ENCODE measurements at places on chromosomes 1 and 21.

DNA sequence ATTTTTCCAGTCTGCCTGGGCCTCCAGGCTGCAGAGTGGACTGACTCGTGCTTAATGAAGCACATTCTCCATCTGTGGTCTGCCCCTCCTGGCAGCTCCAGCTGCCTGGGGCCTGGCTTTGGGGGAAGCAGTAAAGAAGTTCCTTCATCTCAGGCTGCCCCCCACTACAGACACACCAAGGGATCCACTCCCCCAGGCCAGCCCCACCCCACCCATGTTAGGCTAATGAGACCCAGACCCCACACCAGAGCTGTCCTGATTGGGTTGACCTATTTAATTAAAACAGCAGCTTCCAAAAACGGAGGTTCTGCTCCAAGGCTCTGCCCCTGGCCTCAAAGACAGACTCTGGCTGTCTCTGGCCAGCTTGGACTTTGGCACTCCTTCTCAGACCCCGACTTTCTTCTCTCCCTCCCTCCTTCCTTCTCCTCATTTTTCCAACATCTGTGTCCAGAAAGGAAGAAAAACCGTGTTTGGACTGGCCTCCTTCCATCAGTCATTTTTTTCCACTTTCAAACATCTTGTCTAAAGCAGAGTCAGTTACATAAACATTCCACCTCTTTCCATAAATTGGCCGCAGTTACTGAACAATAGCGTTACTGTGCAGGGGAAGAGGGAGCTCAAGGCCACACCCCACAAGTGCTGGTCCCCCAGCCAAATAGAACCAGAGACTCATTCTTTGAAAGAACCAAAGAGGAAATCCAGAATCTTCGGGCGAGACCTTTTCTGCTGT lies 29.7 kb downstream of the SERTAD4 start:
- no peak for DNase-seq

- DNase-seq, result peak; percentile 84
These were observed 57.5 kb downstream of the BCL9 start for GRCh38 chr1:147598621-147599361.

GRCh38 chr1:16181887-16182719 lies 26.2 kb upstream of the EPHA2 start:
- no peak for DNase-seq

DNA sequence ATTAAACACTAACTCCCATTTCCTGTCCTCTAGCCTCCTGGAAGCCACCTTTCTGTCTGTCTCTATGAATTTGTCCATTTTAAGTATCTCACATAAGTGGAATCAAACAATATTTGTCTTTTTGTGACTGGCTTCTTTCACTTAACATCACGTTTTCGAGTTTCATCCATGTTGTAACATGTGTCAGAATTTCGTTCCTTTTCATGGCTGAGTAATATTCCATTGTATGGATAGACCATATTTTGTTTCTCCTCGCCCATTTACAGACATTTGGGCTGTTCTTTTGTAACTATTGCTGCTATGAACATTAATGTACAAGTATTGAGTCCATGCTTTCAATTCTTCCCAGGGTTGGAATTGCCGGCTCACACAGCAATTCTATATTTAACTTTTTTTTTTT lies 15.7 kb upstream of the H6PD start:
- no peak for DNase-seq

GRCh38 chr1:33330361-33330890 lies 9.5 kb upstream of the A3GALT2 start:
- DNase-seq, result no peak

DNA sequence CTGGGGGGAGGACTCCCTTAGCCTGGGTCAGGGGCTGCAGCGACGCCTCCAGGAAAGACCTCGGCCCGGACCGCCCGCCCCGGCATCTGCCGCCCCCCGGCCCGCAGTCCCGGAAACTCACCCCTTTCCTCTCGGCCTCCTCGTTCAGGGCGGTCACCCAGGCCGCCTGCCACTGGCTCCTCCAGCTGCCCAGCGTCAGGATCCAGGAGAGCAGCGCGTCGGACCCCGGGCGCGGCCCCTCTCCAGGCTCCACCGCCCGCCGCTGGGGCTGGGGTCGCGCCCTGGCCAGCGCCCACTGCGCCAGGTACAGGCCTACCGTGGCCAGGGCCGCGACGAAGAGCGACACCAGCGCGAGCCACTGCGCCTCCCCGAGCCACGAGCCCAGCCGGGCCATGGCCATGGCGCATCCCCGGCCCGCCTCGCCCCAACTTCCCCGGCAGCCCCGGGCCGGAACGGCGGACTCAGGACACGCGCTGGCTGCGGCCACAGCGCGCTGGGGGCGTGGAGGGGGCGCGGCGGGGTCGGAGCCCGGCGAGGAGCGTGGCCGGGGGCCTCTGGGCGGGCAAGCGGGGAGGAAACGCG lies 478 bp downstream of the C2CD2 start:
- DNase-seq, result peak; percentile 22

DNA sequence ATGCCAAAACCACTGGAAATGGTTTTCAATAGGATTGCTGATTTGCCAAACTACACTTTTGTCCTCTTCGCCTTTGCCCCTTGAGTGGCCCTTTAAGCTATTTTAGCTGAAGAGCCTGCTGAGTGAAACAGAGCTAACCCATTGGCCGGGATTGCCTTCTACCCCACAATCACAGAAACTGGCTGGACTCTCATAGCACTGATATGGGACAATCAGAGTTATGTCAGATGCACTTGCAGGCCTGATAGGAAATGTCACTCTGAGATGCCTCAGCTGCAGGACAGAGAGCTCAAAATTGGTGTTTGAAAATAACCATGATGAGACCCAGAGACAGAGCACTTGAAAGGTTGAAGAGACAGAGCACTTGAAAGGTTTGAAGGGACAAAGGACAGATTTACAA lies 354.4 kb downstream of the BRINP2 start:
- no peak for DNase-seq

DNA sequence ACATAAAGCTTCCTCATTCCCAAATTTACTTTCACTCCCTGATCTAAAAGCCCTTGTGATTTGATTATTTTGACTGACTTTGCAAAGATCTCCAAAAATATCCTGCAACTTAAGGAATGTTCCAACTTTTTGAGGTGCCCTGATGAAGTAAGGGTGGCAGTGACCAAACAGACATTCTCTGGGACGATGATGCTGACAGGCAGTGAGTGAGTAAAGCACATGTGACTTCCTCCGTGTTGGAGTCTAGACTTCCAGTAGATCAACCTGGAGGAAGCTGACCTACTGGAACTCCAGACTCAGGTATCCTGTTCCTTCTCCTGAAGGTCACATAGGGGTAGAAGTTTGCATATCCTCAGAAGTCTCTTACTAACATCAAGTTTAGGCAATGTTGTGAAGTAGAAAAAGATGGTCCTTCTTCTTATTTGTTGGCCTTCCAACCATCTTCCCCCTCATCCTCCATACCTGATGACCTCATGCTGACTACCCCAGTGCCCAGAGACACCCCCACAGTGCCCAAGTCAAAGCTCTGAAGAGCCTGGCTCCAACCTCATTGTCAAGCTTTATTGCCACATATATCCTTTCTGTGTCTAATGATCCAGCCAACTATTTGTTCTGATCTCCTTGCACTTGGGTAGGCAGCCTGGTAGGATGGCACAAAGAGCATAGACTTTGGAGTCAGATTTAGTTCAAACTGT lies 16.0 kb downstream of the TNFSF4 start:
- DNase-seq, result no peak

GRCh38 chr1:201022820-201023516 lies 546 bp downstream of the KIF21B start:
- DNase-seq, result peak; percentile 75

DNA sequence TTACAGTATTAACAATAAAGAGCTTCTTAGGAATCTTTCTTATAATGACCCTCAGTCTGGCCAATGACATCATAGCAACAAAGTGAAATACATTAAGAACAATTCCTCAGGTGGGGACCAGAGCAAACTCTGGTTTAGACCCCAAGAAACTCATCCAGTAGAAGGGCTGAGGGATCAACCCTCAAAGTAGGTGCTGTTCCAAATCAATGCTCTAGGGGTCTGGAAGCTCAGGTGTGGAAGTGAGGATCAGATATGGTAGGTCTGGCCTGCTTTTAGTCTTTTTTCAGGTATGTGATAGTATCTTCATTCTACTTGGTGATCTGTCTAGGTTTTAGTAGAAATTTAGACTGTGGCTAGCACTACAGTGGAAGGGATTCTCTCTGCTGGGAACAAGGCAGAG lies 291.7 kb downstream of the PDE4B start:
- DNase-seq, result no peak

GRCh38 chr1:116916002-116916401 lies 6.3 kb downstream of the PTGFRN start:
- DNase-seq, result no peak

DNA sequence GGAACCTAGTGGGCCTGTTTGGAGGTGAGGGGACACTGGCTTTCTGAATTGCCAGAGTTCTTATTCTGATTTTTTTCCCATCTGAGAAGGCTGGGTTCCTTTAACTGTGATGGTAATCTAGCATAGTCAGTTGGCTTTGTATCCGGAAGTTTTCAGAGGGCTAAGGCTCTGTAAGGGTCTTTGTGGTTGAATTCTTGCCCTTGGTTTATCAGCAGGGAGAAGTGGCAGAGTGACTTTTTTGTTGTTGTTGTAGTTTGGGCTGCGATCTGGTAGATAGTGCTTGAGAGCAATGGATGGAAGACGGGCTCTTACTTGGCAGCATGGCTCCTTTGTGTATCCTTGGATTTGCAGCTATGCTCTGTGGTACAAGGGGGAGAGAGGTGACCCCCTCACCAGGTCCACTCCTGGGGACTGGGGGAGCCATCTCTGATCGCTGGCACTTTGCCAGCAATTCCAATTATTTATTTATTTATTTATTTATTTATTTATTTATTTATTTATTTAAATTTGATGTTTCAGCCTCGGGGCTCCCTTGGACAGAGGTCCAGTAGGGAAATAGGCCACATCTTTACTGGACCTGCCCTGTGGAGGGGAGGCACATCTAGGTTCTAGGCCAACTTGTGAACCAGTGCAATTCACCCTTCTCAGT lies 18.5 kb downstream of the TCP10L start:
- no peak for DNase-seq

DNA sequence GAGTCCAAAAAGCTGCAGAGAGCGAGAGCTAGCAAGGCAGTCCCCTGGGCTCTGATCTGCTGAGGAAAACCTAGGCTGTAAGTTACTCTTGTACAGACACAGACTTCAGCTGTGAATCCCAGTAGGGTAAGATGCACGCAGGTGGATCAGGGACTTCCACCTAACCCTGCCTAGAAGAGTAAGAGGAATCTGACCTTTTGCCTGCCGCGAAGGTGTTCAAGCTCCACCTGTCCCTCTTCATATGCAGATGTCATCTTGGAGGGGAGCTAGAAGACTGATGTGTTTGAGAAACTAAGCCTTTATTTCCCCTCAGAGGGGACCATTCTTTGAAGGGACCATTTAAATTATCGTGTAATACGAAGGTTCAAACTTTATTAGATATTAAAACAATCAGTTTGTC lies 108.6 kb upstream of the USP24 start:
- no peak for DNase-seq

- no peak for DNase-seq
These were observed 190.1 kb downstream of the PCP4 start for GRCh38 chr21:40057331-40057730.

DNA sequence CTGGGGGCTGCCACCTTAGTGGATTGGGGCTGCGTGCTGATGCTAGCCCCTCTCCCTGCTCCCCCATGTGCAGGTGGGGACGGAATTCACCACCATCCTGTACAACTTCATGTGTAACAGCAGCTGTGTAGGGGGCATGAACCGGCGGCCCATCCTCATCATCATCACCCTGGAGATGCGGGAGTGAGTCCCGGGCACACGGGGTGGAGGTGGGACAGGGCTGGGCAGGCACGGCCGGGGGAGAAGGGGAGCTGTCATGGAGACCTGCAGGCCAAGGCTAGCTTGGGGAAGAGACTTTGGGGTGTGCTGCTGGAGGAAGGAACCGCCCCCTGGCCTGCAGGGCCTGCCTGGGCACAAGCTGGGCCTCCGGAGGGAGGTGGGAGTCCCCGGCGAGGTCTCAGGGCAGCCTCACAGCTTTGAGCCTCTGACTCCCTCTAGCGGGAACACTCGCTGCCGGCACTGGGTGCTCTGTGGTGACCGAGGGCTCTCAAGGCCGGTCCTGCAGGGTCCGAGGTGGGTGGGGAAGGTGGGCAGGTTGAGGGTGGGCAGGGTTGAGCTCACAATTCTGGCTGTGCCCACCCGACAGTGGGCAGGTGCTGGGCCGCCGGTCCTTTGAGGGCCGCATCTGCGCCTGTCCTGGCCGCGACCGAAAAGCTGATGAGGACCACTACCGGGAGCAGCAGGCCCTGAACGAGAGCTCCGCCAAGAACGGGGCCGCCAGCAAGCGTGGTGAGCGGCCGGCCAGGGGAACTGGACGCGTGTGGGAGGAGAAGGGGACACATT lies 25.0 kb upstream of the CCDC27 start:
- no peak for DNase-seq

DNA sequence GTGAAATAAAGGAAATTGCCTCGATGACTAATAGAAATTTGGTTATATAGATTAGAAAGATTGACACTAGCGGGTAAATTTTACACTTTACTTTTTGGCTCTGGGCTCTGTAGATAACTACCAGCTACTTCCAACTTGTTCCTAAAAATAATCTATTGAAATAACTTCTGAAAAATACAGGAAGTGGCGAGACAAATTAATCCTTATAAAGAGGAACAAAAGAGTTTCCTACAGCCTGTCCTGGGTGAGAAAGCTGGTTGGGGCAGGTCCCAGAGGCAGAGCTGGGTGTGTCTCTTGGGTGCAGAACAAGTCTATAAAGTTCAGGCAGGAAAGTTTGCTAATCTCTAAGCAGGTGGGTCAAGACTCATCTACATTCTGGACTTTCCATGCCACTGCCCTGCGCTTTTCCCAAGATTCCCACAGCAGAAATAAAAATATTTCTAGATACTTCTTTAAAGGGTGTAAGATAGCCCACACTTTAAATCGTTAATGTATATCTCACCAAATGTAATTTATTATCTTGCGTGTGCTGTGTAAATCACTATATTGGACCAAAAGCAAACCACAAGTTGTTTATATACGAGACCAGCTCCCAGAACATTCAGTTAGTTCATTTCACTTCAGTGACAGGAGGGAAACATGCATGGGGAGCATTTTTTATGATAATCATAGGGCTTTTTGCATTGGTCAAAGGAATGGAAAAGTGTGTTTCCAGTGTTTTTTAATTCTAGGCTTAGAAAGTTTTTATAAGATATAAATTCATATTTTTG lies 70.1 kb upstream of the NRIP1 start:
- no peak for DNase-seq

GRCh38 chr1:18246543-18246942 lies 138.9 kb downstream of the IGSF21 start:
- DNase-seq, result no peak

DNA sequence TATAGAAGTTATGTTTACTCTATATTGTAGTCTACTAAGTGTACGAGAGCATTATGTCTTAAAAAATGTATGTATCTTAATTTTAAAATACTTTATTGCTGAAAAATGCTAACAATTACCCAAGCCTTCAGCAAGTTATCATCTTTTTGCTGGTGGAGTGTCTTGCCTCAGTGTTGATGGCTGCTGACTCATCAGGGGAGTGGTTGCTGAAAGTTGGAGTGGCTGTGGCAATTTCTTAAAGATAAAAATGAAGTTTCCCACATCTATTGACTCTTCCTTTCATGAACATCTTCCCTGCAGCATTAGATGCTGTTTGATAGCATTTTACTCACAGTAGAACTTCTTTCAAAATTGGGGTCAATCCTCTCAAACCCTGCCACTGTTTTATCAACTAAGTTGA lies 95.8 kb downstream of the CDC7 start:
- no peak for DNase-seq

- DNase-seq, result no peak
These were observed 10.5 kb downstream of the EIF3I start for GRCh38 chr1:32232558-32233304.

All from WERI-Rb-1 (cell line).